ENCODE measurements at places on chromosomes 7 and 10. TPM values are rescaled to one million over a fixed set of nuclear protein-coding genes. Genes with fewer than 3 reads are reported as not detected.

Gene CRHR2
- 0.31 TPM for polyA plus RNA-seq

Gene PSD
- 62.0 TPM for polyA plus RNA-seq

Gene SVIL
- 42.2 TPM for polyA plus RNA-seq

Gene LRRC18
- polyA plus RNA-seq, result 0.24 TPM

Gene OR2A12
- 0.04 TPM for polyA plus RNA-seq

Gene IFRD1
- 51.0 TPM for polyA plus RNA-seq

Gene CALD1
- polyA plus RNA-seq, result 191 TPM

DNA sequence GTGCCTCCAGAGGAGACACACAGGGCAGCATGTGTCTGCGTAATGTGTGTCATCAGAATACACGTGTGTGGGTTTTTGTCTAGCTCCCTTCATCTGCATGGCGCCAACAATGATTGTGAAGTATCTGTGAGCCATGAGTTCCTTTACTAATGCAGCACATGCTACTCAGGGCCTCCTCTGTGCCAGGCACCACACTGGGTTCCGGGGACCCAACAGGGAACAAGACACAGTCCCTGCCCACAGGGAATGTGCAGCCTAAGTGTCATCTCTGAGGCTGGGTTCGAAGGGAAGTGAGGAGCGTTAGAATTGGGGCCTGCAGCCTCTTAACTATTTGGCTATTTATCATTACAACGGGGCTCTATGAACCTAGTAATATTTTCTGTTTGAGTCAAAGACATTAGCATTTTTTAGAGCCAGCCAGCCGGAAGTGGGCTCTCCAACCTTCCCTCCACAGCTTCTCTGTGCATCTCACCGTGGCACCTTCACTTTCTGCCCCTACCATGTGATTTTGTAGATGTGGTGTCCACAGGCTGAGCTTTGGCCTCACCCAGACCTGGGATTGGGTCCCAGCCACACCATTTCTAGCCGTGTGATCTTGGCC, 43.9 kb upstream of the SRGN start:
- DNase-seq, result no peak

- no peak for DNase-seq
These were observed 149.4 kb downstream of the SNX10 start for GRCh38 chr7:26441002-26441521.

DNA sequence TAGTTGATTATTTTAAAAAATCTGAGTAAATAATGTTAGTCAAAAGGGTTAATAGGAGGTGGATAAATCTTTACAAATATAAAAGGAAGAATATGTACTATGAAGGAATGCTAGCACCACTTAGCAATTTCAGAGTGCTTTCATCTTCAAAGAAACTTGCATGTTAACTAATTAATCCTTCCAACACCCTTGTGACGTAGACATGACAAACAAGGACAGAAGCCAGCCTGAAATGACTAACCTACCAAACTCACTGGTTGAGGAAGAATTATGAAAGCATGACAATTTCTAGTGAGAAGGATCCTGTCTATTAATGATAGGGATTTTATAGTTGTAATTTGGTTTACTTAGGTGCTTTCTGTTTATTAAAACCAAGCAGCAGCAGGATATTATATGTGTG, 468.0 kb upstream of the FZD8 start:
- DNase-seq, result no peak

DNA sequence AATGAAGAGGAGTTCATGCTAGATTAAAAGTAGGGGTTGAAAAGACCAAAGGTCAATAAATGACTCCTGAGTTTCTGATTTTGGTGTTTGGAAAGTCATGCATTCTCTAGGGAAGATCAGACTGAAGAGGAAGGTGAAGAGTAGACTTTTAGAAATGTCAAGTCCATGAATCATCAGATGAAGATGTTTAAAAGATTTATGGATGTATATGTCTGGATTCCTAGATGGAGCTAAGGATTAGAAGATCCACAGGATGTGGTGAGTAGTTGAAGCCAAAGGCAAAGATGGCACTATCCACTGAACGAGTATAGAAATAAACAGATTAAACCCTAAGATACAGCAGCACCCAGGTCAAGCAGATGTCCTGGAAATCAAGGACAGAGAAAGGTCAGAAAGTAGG, 298.5 kb downstream of the GPAM start:
- DNase-seq, result no peak

DNA sequence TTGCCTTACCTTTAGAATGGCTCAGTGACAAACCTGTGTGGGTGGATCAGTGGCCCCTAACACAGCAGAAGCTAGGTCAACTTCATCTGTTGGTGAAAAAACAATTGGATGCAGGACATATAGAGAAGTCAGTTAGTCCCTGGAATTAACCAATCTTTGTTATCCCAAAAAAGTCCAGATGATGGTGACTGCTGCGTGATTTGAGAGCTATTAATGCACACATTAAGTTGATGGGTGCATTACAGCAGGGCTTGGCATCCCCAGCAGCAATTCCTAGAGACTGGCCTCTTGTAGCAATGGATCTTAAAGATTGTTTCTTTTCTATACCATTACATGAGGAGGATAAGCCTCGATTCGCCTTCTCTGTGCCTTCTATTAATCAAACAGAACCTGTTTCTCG, 33.3 kb downstream of the OR13A1 start:
- DNase-seq, result no peak

DNA sequence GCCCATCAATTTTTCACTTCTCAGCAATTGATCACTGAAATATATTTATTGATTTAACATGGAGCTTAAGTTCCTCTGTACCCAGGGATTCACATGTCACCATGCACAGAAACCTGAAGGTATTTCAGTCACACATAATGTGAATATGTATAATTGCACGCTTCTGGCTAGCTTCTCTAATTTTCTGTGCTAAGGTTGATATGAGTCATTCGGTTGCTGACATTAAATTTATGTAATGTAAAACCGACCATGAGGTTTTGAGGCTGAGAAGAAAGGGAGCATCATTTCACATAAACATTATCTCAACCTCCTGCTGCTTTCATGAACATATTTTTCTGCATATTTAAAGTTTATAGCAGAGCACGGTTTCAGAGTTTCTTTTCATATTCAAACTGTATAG, 381.0 kb upstream of the TPK1 start:
- no peak for DNase-seq

DNA sequence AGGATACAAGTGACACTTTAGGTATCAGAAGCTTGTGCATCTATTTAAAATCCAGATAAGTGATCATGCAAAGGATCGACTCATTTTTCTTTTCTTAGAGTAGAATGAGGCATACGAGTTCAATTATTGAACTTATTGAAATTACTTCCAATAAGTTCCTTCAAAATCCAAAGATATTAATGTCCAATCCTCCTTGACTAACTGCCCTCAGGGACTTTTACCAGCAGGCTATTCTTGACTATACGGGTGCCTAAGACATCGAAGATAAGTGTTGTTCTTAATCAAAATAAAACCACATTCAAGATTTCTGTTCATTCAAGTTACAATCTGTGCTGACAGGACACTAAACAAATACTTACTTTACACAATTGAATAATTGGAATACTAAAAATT, 74.5 kb upstream of the SP4 start:
- DNase-seq, result no peak

DNA sequence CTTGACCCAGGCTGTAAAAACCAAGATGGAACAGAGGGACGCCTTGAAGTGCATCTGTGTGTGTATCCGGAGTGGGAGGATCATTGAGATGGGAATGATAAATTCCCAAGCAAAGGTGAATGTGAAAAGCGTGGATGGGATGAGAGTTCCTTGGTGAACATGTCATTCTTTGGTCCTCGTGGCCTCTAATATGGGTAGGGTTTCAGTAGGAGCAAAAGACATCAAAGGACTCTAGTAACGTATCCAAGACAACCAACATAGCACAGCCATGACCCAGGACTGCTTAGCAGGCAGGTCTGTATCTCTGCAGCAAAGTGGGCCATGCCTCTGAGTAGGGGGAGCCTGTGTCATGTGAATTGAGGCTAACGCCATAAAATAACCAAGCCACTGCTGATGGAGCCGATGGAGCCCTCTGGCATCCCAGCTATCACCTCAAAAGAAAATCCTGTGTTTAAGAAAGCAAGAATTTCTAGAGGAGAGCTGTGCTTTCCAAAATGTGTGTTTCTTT, 98.6 kb downstream of the CCDC3 start:
- no peak for DNase-seq

- DNase-seq, result no peak
These were observed 264.3 kb downstream of the CACNA2D1 start for GRCh38 chr7:82179311-82179710.

DNA sequence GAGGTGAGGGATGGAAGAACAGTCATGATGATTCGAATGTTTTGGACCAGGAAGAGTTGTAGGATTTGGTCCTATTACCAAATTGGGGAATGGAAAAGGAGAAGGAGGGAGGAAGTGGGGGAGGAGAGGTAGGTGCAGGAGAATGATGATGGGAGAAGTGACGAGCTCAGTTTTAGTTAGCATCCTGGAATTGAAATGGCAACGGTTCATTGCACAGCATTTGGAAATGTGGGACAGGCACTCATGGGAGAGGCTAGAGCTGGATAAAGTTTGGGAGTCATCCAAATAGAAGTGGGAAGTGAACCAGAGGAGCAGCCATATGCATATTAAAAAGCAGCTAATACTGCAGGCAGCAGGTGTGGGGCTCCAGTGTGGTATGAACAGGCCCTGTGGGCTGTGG, 253.6 kb downstream of the SORCS3 start:
- no peak for DNase-seq

Measured in large intestine (tissue), 12 donors.